Activated CD8-positive, alpha-beta T cell treated with anti-CD3 and anti-CD28 coated beads for 36 hours (primary cell): ENCODE measurements at places on chromosomes 3 and 15. TPM values are rescaled to one million over a fixed set of nuclear protein-coding genes. Genes with fewer than 3 reads are reported as not detected.

ANKUB1 gene
- total RNA-seq, result not detected

INSYN1 gene
- not detected for total RNA-seq

DNA sequence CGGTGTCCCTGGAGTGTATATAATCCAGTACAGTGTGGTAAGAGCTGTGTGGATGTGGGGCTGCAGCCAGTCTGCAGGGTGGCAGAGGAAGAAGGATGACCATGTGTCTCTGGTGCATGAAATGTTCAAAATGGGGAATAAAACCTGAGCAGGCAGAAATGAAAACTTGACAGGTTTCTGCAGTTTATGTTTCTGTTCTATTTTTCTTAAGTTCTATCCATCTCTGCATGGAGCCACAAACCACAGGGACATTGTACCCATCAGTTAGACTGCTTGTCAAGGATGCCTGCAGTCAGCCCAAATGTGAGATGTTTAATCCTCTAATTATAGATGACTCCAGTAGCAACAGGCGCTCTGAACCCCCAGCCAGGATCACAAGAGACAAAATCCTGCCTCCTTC, 216.7 kb downstream of the IL20RB start:
- DNase-seq, result no peak

DNA sequence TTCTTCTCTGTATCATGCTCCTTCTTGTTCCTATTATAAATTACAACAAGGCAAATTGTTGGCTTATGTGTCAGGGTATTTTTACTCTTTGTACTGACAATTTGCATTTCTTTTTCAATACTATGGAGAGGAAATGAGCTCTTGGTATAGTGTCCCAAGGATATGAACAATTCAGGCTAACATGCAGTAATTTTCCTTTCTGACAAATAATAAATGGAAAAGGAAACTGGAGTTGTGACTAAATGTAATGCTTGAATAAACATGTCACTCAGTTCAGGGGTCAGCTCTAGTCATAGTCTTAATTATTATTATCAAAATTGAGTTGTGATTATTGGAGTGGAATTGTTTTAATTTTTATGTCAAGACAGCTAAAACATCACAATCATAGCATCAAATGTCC, 256.0 kb upstream of the ZPLD1 start:
- no peak for DNase-seq

DNA sequence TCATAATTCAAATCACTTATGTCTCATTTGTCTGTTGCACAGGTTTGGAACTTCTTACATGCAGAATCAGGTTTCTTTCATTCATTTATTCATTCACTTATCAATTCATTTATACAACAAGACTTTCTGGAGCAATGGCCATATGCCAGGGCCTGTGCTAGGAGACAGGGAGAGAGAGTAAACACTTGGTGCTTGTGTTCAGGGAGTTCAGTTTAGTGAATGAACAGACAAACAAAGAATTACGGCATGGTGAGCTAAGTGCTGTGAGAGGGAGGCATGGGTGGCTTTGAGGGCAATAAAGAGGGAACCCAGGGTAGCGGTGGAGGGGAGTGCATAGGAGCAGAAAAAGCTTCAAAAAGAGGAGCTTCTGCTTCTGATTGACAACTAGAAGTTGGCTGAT, 8.5 kb upstream of the IREB2 start:
- no peak for DNase-seq

- DNase-seq, result no peak
Measured at GRCh38 chr3:148861277-148861869, 3.7 kb upstream of the CPA3 start.

IL5RA gene
- not detected for total RNA-seq

DNA sequence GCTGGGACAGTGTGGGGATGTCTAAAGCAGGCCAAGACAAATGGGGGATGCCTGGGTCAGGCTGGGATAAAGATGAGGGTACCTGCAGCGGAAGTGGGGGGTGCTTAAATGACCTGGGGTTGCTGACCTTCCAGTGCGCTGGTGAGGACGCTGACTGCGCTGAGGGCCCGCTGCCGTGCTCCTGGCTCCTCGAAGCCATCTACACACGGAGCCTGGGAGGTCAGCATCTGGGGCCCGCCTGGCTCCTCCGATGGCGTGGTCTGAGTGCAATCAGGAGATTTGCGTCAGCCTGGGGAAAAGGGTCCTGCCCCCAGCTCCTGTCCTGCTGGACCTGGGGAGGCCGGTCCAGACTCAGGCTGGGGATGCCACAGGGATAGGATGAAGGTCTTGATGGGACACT, 50.7 kb downstream of the SCN5A start:
- DNase-seq, result no peak

GRCh38 chr3:50573566-50574443, 4.5 kb downstream of the HEMK1 start:
- peak; percentile 97 for DNase-seq

SLC27A2 gene
- total RNA-seq, result 9.9 TPM

- no peak for DNase-seq
Measured at GRCh38 chr15:29765234-29765841, 56.9 kb downstream of the TJP1 start.

DNA sequence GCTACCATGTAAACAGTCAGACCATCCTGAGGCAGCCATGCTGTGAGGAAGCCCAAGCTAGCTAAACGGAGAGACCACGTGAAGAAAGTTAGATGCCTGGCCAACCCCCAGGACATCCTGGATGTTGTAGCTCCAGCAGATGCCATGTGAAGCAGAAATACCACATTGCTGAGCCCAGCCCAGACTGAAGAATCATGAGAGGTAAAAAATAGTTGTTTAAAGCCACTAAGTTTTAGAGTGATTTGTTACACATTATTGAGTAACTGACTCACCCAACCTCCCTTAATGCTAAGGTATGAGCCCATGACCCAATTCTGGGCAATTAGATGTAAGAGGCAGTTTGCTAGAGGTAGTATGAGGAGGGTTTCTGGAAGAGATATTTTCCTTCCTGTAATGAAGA, 200.5 kb downstream of the THRB start:
- DNase-seq, result no peak

DGKG gene
- total RNA-seq, result 0.36 TPM

DNA sequence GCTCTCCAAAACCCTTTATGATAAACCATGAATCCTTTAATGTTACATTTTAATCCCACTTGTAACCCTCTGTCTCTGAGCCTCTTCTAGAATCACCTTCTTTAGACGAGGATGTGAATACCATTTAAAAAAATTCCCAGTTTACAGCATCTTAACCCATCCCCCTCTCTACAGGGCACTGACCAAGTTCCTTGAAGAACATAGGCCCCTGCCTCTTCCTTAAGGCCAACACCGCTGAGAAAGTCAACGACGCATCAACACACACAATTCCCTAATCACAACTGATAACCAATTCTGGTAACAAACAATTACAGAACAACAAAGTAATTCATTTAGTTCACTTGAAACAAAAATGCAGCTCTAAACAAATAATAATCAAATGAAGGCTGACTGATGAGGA, 130.3 kb downstream of the DLG1 start:
- no peak for DNase-seq

FES gene
- 4.1 TPM for total RNA-seq

GRCh38 chr3:188345223-188345622, 191.3 kb downstream of the LPP start:
- DNase-seq, result no peak

C3orf85 gene
- not detected for total RNA-seq

DNA sequence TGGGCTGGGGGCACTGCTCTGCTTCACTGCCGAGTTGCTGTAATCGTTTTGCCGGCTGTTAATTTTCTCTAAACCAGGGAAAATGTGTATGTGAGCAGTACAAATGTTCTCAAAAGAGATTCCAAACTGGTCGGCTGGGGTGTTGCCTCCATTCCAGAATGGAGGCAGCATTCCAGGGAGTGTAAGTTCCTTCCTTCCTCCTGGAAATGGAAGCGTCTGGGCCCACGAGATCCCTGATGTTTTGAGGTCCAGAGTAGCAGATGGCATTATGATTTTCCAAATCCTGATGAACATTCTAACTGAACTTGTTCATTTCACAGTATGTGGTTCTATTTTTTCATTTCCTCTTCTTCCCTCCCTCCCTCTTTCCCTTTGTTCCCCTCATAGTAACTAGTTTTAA, 64.4 kb upstream of the SKOR1 start:
- DNase-seq, result no peak

CCDC191 gene
- 1.7 TPM for total RNA-seq

GRCh38 chr3:14879211-14879874, 60.6 kb downstream of the FGD5 start:
- DNase-seq, result peak; percentile 47

GRCh38 chr3:154728285-154728684, 298.3 kb upstream of the GPR149 start:
- no peak for DNase-seq

- no peak for DNase-seq
Measured at GRCh38 chr3:193827040-193827669, 234.1 kb downstream of the OPA1 start.

DNA sequence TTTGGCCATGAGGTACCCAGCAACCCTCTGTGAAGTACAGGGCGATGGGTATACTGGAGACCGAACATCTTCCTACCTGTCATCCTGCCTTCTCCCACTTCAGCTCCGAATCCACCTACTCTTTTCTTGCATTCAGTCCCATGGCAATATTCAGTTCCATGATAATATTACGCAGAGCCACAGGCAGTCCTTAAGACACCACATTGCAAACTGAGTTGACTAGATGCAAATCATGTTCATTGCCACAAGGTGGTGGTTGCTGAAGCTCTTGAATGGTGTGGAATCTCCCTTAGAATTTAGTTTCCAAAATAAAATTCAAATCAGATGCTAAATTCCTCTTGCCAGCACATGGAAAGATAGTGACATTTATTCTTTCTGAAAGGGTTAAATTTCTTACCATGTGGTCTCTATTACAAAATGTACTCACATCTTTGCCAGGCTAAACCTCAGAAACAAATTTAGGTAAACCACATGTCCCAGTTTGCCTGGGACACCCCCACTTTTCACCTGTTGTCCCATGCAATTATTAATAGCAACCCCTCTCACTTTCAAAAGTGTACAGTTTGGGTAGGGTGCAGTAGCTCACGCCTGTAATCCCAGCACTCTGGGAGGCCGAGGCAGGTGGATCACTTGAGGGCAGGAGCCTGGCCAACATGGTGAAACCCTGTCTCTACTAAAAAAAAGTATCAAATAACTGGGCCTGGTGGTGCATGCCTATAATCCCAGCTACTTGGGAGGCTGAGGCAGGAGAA, 1.7 kb upstream of the NME9 start:
- DNase-seq, result no peak

ARNT2 gene
- 0.34 TPM for total RNA-seq

- no peak for DNase-seq
Measured at GRCh38 chr3:14909250-14909649, 38.1 kb upstream of the NR2C2 start.

HRG gene
- total RNA-seq, result not detected

GRCh38 chr15:64803526-64803925, 21.9 kb downstream of the PIF1 start:
- no peak for DNase-seq

GRCh38 chr3:101962055-101962454, 112.7 kb downstream of the NFKBIZ start:
- no peak for DNase-seq

NMNAT3 gene
- 4.5 TPM for total RNA-seq

DNA sequence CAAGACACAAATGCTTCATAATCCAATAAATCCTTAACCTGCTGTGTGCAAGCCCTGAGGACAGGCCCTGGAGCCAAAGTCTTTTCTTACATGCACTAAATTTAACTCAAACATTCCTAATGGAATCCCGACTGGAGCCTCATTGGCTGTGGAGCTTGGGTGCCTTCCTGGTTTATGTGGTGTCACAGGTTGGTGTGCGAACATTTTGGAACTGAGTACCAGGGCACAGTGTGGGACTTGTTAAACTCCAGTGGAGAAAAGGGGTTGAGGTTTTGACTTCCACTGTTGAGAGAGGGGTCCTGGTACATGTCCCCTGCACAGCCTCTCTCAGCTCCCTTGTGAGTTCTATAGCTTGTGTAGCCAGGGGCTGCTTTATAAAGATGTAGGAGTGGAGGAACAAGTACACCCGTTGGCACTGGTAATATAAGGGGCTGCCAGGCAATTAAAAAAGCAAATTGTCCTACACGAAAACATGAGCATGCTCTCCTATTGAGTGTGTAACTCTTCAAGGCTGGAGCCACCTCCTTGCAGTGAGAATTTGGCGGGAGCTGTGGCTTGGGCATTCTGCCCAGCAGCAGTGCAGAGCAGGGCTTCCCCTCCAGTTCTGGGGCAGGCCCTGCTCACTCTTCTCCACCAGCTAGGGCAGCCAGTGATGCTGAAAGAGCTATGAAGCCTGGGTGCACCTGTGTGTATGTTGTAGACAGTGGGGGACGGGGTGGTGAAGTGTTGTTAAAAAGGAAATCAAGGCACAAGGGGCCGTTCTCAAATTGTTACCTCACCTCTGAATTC, 218.1 kb downstream of the CLSTN2 start:
- no peak for DNase-seq

THRB gene
- total RNA-seq, result not detected

CASR gene
- total RNA-seq, result not detected

SLC2A2 gene
- total RNA-seq, result not detected

MYEF2 gene
- total RNA-seq, result 25.7 TPM

DNA sequence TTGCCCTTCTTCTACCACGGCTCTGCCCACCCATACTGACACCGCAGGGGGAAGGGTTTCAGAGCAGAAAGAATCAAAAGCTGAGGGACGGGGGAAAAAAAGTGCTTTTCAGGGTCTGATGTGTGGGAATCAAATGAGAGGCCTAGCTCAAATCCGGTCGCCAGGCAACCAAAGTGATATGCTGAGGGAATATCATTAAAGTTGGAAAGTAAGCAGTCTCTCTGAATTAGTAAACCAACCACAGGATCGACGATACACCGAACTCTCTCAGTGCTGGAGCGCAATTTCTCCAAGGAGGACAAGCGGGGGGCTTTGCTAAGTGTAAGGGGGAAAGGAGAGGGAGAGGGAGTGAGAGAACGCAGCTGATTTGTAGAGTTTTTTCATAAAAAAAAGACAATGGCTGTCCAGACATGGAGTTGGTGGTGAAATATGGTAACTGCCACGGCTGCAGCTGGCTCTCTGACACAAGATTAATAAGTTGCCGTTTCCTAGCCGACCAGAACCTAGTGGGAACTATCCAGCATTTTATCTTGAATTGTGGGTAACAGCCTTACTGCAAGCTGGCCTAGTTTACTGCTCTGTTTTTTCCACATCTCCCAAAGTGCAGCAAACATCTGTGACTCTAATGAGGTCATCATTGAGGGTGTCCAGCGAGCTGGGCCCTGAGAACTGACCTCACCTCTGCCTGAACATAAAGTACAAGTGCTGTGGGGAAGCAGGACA, 530.2 kb downstream of the SOX2 start:
- no peak for DNase-seq

DNA sequence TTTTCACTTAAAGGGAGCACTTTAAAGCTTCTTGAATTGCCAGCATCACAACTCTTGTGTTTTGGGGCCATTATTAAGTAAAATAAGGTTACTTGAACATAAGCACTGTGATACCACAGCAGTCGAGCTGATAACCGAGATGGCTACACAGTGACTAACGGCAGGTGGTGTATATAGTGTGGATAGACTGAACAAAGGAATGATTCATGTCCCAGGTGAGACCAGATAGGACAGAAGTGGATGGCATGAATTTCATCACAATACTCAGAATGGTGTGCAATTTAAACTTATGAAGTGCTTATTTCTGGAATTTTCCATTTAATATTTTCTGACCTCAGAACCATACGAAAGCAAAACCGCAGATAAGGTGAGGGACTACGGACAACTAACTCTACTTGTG, 40.2 kb downstream of the PBRM1 start:
- no peak for DNase-seq

- no peak for DNase-seq
Measured at GRCh38 chr15:45262906-45263461, 10.9 kb downstream of the SLC28A2 start.
